ENCODE measurements at places on chromosomes 3 and 15. TPM values are rescaled to one million over a fixed set of nuclear protein-coding genes. Genes with fewer than 3 reads are reported as not detected.

DNA sequence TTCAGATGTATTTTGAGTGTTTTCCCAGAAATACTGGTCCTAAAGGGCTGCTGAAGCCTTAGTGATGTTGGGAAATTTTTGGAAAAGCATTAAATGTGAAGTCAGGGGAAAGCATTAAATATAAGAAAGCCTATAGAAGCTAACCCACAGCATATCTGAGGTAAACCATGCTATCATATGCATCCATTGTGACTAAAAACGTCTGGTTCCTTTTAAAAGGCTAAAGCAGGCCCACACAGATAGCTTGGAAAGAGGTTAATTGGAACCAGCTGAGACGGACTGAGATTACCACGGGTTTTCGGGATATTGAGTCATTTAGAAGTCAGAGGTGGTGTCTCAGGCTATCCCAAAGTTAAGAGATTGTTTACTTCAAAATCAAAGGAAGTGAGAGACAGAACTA lies 78.2 kb downstream of the CYP19A1 start:
- no peak for DNase-seq

DNA sequence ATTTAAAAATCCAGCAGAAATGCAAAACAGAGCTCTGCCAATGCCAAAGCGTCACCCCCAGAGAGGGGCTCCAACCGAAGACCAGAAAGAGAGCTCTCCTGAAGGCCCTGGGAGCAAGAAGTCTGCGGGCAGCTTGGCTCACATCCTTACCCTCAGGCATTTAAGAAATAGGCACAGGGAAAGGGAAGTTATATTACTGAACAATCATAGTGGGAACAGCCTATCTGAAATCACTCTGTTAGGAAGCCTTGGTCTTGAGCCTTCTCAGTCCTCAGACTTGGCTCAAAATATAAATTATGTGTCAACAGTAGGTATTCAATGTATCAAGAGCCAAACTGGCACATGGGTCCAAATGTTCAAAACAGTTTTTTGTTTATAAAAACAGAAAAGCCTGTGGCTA lies 10.3 kb upstream of the PPARG start:
- DNase-seq, result no peak

GRCh38 chr3:159265705-159266104 lies 463.9 kb downstream of the MFSD1 start:
- no peak for DNase-seq

GRCh38 chr3:17964108-17964507 lies 221.7 kb upstream of the TBC1D5 start:
- DNase-seq, result no peak

GRCh38 chr15:67296188-67296587 lies 41.6 kb downstream of the IQCH start:
- DNase-seq, result no peak

DNA sequence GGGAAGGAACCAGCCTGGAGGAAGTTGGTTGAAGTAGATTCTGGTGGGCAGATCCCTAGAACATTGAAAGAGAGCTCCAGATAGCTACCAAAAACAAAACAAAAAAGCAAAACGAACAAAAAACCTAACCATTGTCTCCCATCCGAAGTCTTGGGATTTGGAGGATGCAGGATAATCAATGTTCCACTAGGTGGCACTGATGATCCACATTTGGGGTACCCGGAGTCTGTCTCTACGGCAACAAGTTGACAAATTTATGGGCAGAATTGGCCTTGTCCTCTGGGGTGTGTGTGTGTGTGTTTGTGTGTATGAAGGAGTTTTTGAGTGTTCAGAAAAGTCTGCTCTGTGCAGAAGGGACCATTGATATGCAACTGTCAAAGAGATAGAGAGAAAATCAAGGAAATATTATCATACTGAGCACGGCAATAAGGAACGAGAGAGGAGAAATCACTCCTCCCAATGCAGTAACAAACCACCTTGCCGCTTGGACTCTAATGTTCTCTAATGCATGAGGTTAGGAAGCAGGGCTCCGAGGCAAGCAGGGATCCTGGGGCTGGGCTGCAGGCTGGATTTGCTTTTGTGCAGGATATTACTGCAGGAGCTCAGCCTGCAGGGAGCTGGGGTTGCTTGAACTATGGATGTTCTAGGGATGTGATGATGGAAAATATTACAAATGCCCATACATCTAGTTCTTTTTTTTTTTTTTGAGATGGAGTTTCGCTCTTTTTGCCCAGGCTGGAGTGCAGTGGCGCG lies 59.8 kb upstream of the KLHL25 start:
- peak; percentile 72 for DNase-seq

DNA sequence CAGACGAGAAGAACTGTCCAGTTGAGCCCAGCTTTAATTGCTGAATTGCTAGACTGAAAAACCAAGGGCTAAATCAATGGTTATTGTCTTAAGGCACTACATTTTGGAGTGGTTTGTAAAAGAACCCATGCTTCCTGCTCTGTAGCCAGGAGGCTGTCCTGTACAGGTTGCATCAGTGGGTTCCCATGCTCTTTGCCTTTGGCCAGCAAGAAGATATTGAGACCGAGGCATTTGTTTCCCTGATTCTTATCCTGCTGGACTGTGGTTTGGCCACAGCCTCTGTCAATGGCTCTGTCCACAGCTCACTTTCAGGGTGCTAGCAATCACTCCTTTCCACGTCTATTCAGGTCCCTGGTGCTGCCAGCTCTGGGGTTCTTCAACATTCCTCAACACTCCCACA lies 89.6 kb downstream of the FAM43A start:
- DNase-seq, result no peak

DNA sequence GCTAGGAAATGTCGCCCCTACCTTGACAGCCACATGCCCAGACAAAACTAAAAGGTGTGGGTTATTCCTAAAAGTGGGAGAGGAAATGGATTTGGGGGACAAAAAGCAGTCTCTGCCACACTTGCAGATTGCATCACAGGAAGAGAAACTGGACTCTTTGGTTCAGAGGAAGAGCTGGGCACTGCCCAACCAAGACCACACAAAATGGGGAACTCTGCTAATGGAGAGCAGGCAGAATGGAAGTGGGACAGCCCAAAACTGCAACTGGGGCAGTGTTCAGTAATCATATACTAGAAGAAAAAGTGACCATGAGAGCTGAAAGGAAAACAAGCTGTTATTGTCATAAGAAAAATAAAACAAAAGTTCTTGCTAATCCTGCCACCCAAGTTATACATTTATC lies 138.9 kb upstream of the FRMD4B start:
- no peak for DNase-seq

GRCh38 chr3:47772788-47773187 lies 8.9 kb downstream of the SMARCC1 start:
- DNase-seq, result no peak

- no peak for DNase-seq
These were observed 132.2 kb downstream of the DUT start for GRCh38 chr15:48463366-48463880.

DNA sequence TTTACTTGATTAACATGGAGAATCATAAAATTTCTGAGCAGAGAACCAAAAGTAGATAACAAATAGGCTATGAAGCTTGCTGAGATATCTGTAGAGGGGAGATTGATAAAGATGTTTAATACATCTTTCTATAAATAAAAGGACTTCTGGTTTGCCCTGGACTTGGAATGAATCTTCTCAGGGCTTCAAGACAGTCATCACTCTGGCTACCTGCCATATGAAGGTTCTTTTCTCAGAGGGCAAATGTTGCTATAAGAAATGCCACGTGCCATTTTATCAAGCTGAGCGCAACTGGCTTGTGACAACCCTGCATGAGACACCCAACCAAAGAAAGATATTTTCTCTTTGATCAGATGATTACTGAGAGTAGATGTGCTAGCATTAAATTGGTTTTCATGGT lies 192.5 kb downstream of the WNT5A start:
- DNase-seq, result no peak

GRCh38 chr3:39548282-39548681 lies 80.8 kb downstream of the MOBP start:
- no peak for DNase-seq

GRCh38 chr3:154956815-154957214 lies 123.3 kb upstream of the MME start:
- DNase-seq, result no peak

- peak; percentile 89 for DNase-seq
These were observed 862 bp upstream of the MAN2A2 start for GRCh38 chr15:90902040-90902839.

DNA sequence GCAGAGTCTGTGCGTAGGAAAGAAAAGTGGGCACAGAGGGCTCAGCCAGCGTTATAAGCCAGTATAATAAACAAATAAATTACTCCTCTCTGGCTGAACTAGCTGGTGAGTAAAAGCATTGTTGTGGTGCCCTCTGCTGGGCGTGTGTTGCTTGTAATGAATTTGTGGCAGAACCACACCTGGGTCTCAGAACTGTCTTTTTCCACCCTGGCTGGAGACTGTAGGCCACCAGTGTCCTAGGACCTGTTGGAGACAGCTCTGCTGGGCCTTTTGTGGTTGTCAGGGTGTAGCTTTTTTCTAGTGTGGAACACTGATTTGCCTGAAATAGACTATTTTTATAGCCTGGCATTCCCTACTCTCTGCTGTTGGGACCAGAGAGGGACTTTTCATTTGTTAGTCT lies 130.5 kb upstream of the EIF1B start:
- peak; percentile 46 for DNase-seq

GRCh38 chr3:21509731-21510470 lies 241.1 kb downstream of the ZNF385D start:
- DNase-seq, result no peak

DNA sequence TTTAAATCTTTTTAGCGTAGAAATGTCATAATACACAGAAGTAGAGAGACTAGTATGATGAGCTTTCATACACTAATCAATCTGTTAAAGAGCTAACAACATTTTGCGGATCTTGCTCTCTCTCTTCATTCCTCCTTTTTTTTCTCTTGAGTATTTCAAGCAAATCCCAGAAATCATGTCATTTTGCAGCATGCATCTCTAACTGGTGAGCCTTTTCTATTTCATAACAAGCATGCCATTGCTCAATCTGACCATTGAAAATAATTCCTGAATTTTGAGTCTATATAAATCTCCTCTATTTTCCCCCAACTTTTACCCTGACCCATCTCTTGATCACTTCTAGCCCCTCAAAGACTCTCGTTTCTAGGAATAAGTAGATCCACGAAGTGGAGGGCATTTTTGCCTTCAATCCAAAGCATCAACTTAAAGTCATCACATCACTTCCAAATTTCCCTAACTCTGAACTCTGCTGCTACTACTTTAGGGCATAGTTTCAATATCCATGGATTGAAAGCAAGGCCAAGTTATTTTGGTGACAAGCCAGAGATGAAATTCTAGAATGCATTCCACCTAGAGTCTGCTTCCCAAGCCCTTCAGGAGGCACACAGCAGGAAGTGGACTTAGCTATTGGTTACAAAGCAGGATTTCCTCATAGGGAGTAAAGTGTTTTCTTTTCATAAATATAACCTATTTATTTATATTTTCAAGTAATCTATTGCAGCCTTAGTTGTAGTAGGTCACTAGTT lies 253.5 kb upstream of the ZPLD1 start:
- no peak for DNase-seq

LMAN1L gene
- 1.1 TPM for total RNA-seq

DAPK2 gene
- 31.0 TPM for total RNA-seq

STRIT1 gene
- total RNA-seq, result not detected

P3H2 gene
- total RNA-seq, result not detected

DPPA4 gene
- 3.3 TPM for total RNA-seq
